Activated CD8-positive, alpha-beta T cell treated with anti-CD3 and anti-CD28 coated beads, Interleukin-2, amount 10 ng/mL, durations not matched to agents 7 days and 5 days (primary cell): ENCODE measurements at places on chromosomes 5 and 9.

DNA sequence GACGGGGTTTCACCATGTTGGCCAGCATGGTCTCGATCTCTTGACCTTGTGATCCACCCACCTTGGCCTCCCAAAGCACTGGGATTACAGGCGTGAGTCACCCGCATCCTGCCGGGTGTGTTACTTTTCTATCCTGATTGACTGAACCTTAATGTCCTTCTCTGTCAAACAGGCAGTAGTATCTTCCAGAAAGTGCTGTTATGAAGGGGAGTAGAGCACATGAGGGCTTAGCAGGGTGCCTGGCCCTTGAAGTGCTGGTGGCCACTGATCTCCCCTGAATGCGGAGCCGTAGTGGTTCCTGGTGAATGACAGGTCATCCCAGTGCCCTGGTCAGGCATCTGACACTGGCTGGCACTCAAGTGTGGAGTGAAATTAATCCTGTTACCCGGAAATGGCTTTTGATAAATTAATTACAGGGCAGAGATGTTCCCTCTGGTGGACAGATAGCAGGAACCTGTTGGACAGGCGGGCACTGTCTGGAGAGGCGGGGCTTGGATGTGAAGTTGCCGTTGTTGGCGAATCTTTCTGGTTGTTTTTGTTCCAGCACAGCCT is 28.4 kb downstream of the PRRC2B start:
- no peak for DNase-seq
- H3K27me3 ChIP-seq = no peaks in the 10 kb centered on the region
- H3K4me1 ChIP-seq = peaks cover 70% of the 10 kb centered on the region
- no peak overlapping the region for H3K4me3 ChIP-seq
- peak overlapping the region; percentile 74 for H3K27ac ChIP-seq
- H3K36me3 ChIP-seq = peaks cover 62% of the 10 kb centered on the region

DNA sequence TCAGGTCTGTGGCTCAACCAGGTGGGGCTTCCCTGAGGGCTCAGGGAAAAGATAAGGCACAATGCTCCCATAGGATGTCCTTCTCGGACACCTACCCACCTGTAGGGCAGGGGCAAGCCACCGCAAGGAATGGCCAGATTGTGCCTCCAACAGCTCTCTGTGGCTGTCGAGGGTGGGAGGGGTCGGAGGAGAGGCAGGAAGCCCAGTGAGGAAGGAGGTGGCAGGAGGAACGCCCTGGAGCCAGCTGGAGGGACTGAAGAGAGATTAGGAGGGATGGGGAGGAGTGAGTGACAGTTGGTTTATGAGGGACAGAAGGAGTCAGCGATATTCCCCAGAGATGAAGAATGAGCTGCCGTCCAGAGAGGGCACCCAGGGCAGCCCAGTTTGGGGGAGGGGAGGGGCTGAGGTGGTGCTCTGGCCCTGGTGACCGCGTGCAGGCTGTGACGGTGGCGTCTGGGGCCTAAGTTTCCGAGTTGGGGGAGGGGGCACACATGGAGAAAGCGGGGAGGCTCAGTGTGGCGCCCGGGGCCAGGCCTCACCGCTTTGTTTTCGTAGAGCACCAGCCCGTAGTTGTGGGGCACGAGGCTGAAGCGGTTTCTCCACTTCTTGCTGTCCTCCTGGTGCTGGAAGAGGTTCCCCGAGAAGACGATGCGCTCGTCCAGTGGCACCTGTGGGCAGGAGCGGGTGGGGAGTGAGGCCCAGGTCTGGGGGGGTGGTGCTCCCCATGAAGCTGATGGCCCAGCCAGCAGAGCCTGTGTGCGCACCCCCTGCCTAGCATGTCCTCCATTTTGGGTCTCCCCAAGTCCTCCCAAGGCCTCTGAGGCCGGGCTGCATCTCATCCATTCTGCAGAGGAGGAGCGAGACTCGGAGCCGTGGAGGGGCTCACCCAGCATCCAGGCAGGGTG is 75.6 kb downstream of the LRSAM1 start:
- no peaks in the 10 kb centered on the region for H3K27me3 ChIP-seq
- DNase-seq = no peak
- H3K27ac ChIP-seq = no peak overlapping the region
- H3K36me3 ChIP-seq = peaks cover 72% of the 10 kb centered on the region
- H3K4me1 ChIP-seq = peaks cover 12% of the 10 kb centered on the region
- H3K4me3 ChIP-seq = no peak overlapping the region

- no peaks in the 10 kb centered on the region for H3K36me3 ChIP-seq
- DNase-seq = no peak
These were observed 277.2 kb upstream of the ZNF608 start for GRCh38 chr5:125023673-125024072.

GRCh38 chr9:14014218-14014617 is 299.7 kb downstream of the NFIB start:
- no peaks in the 10 kb centered on the region for H3K27me3 ChIP-seq
- H3K4me1 ChIP-seq = no peaks in the 10 kb centered on the region
- H3K36me3 ChIP-seq = no peaks in the 10 kb centered on the region
- H3K27ac ChIP-seq = no peak overlapping the region
- H3K4me3 ChIP-seq = no peak overlapping the region
- no peak for DNase-seq

GRCh38 chr9:121736934-121737462 is 85.6 kb downstream of the DAB2IP start:
- H3K4me3 ChIP-seq = no peak overlapping the region
- H3K27me3 ChIP-seq = peaks cover 38% of the 10 kb centered on the region
- peaks cover 30% of the 10 kb centered on the region for H3K4me1 ChIP-seq

- no peaks in the 10 kb centered on the region for H3K27me3 ChIP-seq
- no peak for DNase-seq
- no peaks in the 10 kb centered on the region for H3K4me1 ChIP-seq
- no peak overlapping the region for H3K4me3 ChIP-seq
These were observed 30.6 kb upstream of the TLE1 start for GRCh38 chr9:81719972-81720371.

GRCh38 chr5:75611311-75612225 is at the start of gene ANKDD1B:
ANKDD1B (plus strand) TSS chr5:75611453; CDS start chr5:75611635, 182 bp downstream.
- H3K27me3 ChIP-seq = peaks cover 16% of the 10 kb centered on the region
- peaks cover 11% of the 10 kb centered on the region for H3K4me1 ChIP-seq
- no peak for DNase-seq
- peaks cover 7% of the 10 kb centered on the region for H3K36me3 ChIP-seq
- H3K4me3 ChIP-seq = peak within 1 kb of the TSS; percentile 45

GRCh38 chr9:127293767-127294166 is 29.2 kb downstream of the GARNL3 start:
- H3K27me3 ChIP-seq = peaks cover 19% of the 10 kb centered on the region
- DNase-seq = peak; percentile 46
- H3K4me1 ChIP-seq = peaks cover 13% of the 10 kb centered on the region
- H3K36me3 ChIP-seq = no peaks in the 10 kb centered on the region
